ENCODE measurements at places on chromosomes 1 and 21.

GRCh38 chr1:54126271-54126815 lies 26.5 kb downstream of the CDCP2 start:
- DNase-seq, result no peak

DNA sequence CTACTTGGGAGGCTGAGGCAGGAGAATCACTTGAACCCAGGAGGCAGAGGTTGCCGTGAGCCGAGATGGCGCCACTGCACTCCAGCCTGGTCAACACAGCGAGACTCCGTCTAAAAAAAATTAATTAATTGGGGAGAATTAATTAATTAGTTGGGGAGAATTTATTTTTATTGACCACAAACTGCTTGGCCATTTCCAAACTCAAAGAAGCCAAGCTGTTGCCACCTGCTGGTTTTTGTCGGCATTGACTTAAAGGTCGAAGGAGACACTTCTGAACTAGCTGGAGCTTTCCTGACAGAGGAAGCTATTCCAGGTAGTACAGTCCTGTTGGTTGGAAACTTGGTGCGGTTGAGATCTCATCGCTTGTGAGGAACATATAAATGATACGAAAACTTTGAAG lies 13.1 kb downstream of the MAP1LC3C start:
- DNase-seq, result peak; percentile 34

DNA sequence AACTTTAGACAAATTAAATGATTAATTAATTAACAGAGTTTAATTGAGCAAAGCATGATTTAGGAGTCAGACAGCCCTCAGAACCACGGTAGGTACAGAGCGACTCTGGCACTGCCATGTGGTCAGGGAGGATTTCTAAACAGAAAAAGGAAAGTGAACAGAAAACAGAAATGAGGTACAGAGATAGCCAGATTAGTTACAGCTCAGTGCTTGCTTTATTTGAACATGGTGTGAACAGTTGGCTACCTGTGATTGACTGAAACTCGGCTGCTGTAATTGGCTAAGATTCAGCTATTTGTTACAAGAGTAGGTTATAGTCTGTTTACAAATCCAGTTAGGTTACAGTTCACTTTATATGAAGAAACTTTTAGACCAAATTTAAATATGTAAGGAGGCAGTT lies 163.0 kb upstream of the TNR start:
- no peak for DNase-seq

DNA sequence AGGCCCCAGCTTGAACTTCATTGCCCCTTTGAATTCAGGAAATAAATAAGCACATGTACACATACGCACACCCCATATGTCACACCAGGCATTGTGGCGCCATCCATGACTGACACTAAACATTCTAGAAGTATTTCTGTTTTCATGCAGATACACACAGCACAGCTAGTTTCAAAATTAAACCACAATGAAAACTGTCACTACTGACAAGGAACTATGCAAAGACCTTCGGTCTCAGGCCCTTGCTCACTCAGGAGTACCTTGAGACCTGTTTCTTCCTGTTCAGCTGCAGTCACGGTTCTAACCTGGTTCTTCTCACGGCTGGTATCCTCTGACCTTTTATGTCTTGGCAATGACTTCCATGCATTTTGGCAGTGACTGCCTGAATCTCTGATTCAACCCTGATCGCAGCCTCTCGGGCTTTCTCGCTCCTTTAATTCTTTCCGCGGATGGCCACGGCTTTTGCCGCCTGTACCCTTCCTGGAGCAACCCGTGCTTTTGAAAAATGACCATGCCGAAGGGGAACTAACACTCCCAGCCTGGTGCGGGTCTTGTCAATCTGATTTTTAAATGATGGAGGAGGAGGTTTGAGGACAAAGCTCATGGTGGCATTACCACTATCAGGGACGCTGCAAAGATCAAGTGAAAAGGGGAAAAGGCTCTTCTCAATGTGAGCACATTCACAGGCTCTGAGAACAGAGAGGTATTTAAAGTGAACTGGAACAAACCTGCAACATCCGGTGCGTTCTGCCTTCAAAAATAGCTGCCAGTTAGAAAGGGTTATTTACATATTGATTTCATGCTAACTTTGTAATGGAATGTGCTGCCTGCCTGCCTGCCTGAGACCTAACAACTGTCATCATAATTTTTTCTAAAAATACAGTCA lies 384.6 kb downstream of the RRAGC start:
- no peak for DNase-seq

- DNase-seq, result no peak
These were observed 417.7 kb upstream of the USP24 start for GRCh38 chr1:55632906-55633305.

DNA sequence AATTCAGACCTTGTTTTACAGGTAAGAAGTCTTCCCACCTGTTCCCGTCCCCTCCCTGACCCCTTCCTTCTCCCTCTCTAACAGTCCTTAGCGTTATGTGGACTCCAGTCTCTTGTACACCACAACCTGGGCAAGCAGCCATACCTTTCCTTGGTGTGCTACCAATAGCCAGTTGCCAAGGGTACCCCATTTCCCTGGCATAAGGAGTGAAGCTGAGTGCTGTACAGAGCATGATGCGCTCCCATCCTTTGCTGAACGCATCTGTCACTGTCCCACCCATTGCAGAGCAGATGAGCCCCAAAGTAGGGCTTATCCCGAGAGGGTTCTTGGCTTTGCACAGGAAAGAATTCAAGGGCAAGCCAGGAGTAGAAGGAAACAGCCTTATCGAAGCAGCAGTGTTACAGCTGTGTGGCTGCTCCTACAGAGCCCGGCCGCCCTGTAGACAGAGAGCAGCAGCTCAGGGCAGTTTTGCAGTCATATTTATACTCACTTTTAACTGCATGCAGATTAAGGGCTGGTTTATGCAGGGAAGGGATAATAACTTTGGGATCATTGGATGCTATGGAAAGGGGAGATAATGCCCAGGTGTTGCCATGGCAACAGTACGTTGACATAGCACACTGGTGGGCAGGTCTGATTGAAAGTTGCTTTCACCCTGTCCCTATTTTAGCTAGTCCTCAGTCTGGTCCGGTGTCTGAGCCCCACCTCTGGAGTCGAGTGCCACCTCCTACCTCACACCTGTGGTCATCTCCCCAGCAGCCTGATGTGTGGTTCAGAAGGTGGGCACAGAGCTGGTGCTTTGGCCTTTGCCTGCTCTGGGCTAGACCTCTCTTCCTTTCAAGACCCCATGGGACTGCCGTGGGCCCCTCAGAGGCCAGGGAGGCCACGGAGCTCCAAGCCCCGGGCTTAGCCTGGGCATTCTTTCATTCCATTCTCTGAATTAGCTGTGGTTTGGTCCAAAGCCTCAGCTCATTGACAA lies 5.1 kb downstream of the FHAD1 start:
- no peak for DNase-seq

- no peak for DNase-seq
These were observed 1.3 kb downstream of the CDC42BPA start for GRCh38 chr1:227317011-227317451.

DNA sequence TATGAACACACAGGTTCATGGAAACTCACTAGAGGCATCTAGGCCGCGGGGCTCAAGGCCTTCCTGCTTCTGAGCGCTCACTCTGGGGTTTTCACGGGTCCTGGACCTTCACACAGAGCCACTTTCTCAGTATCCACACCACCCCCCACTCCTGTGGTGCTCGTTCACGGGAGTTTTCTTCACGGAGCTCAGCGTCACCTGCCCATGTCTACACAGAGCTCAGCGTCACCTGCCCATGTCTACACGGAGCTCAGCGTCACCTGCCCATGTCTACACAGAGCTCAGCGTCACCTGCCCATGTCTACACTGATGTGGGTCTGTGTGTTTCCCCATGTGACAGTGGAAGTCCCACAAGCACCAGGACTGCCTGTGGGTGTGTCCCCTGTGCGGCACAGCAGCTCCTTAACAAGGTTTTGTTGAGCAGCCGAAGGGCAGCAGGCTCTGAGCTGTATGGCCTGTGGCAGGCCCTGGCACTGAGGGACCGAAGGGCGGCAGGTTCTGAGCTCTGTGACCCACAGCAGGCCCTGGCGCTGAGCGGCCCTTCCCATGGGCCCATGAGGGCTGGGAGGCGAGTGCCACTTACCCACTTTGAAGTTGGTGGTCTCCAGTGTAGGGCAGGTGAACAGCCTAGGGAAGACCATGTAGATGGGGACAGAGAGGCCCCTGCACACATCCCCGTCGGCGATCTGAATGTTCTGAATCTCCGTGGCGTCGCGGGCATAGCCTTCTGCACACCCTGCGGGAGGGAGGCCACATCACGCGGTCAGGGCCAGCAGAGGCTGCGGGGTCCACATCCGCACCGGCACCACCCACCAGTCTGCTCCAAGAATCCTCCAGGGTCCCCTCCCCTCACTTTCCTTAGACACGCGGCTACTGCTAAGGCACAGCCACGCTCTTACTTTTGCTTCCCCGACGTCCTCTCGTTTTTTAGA lies 39.8 kb downstream of the VPS26C start:
- no peak for DNase-seq

- no peak for DNase-seq
These were observed 81.2 kb upstream of the RAVER2 start for GRCh38 chr1:64663668-64664067.

GRCh38 chr1:14912839-14913481 lies 240.6 kb upstream of the TMEM51 start:
- DNase-seq, result no peak

GRCh38 chr1:187041104-187041503 lies 212.4 kb downstream of the PLA2G4A start:
- no peak for DNase-seq

- no peak for DNase-seq
These were observed 766.9 kb upstream of the ADGRL4 start for GRCh38 chr1:79773385-79773784.

DNA sequence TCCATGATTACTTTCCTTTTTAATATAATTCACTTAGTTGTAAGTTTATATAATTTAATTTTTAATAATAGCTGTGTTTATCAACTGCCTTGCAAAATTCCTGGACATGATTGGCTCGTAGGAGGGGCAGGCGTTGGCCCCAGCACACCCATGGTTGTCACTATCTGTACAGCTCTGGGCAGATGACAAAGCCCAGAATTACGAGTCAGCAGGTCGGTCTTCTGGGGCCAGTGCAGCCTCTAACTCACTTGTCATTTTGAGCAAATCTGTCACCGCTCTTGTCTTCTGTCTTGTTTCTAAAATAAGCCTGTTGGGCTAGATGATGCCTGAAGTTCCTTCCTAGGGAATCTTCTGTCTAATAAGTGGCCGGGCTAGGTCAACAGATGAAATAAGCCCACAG lies 21.4 kb upstream of the LRRC38 start:
- no peak for DNase-seq

DNA sequence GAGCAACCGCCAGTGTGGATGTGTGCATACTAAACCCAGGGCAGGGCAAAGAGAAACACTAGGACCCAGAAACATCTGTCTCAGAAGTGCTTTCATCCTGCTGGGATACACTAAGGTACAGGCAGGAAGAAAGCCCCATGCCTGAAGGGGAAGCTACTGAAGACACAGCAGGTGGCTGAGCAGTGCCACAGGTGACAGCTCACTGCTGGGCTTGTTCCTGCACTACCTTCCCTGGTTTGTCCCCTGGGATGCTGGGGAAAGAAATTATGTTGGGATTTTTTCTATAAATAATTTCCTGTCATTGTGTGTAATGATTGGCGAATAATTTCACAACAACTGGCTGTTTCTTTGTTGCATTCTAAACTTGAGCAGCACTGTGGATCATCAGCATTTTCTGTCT lies 245.3 kb upstream of the RAB4A start:
- DNase-seq, result no peak

- no peak for DNase-seq
These were observed 139.2 kb downstream of the CASZ1 start for GRCh38 chr1:10657088-10657847.

- no peak for DNase-seq
These were observed at the start of gene CDK18 for GRCh38 chr1:205504311-205505075. CDK18 (plus strand) TSS chr1:205504669; CDS start chr1:205523168, 18,499 bp downstream.
